ENCODE measurements at places on chromosomes 7 and 10. TPM values are rescaled to one million over a fixed set of nuclear protein-coding genes. Genes with fewer than 3 reads are reported as not detected.

Gene MGMT
- total RNA-seq = 2.5 TPM

Gene CAMK1D
- 1.2 TPM for total RNA-seq

Gene TUBAL3
- total RNA-seq = not detected

Gene ANXA8L1
- 2.7 TPM for total RNA-seq

Gene MRPL43
- 129 TPM for total RNA-seq

Gene NPFFR1
- total RNA-seq = not detected

Gene WBP1L
- total RNA-seq = 47.3 TPM

Gene NHLRC2
- total RNA-seq = 4.9 TPM

Gene MYOZ1
- not detected for total RNA-seq

Gene ZNF853
- under 0.01 TPM for total RNA-seq

Gene RHEB
- 107 TPM for total RNA-seq

Gene SPDYE5
- total RNA-seq = not detected

Gene IDI2
- not detected for total RNA-seq

Gene CALHM1
- not detected for total RNA-seq

Gene PDAP1
- 181 TPM for total RNA-seq

Gene NME8
- total RNA-seq = not detected

Gene TLX1
- total RNA-seq = not detected

Gene NDUFA5
- 43.4 TPM for total RNA-seq

Gene ELN
- 1.7 TPM for total RNA-seq

Gene C10orf62
- total RNA-seq = not detected

Gene FAM171A1
- 16.7 TPM for total RNA-seq

Gene SFRP5
- total RNA-seq = not detected
